Panc1 (cell line): ENCODE measurements at places on chromosomes 3 and 15. TPM values are rescaled to one million over a fixed set of nuclear protein-coding genes. Genes with fewer than 3 reads are reported as not detected.

Gene SLC6A1
- not detected for total RNA-seq

Gene ADAMTS17
- total RNA-seq: 1.6 TPM

Gene MYLK
- 29.7 TPM for total RNA-seq

Gene GNAT1
- total RNA-seq: not detected

Gene GOLGA6A
- 0.05 TPM for total RNA-seq

Gene C3orf18
- total RNA-seq: 5.0 TPM
